Cardiac muscle cell (in vitro differentiated cells and primary cell): ENCODE measurements at places on chromosomes 5 and 9. TPM values are rescaled to one million over a fixed set of nuclear protein-coding genes. Genes with fewer than 3 reads are reported as not detected.

- H3K4me3 ChIP-seq, result no peak overlapping the region
- no peak for DNase-seq
- no peaks in the 10 kb centered on the region for H3K36me3 ChIP-seq
These were observed 396.9 kb downstream of the CTNND2 start for GRCh38 chr5:11507156-11507910.

The HSPA9 gene
- 209 and 213 TPM in 2 replicates for polyA plus RNA-seq

The MYOT gene
- polyA plus RNA-seq, result 0.22 TPM in 1 of 2 replicates, not detected in the other

The SHISAL2B gene
- 0.36 and 1.6 TPM in 2 replicates for polyA plus RNA-seq

The SERF1A gene
- polyA plus RNA-seq, result 25.3 and 31.6 TPM in 2 replicates
